Activated CD4-positive, alpha-beta T cell treated with anti-CD3 and anti-CD28 coated beads, Interleukin-2, amount 50 U/mL, for 48 hours (primary cell): ENCODE measurements at places on chromosomes 6 and 20.

DNA sequence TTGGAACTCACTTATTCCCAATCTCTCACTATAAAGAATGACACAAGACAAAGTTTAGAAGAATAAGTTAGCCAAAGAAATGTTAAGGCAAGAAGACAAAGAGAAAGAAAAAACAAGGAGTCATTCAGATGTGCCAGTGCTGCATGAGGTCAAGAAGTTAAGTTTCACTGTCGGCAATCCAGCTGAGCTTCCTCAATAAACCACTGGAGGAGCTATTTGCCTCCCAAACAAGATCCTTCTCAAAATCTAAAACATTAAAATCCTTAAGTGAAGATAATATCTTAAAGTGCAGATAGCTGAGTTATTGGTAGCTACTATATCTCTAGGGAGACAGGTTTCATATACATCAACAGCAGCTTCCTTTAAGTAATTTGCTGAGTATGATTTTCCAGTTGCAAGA, 512.3 kb downstream of the HDGFL1 start:
- DNase-seq, result no peak

DNA sequence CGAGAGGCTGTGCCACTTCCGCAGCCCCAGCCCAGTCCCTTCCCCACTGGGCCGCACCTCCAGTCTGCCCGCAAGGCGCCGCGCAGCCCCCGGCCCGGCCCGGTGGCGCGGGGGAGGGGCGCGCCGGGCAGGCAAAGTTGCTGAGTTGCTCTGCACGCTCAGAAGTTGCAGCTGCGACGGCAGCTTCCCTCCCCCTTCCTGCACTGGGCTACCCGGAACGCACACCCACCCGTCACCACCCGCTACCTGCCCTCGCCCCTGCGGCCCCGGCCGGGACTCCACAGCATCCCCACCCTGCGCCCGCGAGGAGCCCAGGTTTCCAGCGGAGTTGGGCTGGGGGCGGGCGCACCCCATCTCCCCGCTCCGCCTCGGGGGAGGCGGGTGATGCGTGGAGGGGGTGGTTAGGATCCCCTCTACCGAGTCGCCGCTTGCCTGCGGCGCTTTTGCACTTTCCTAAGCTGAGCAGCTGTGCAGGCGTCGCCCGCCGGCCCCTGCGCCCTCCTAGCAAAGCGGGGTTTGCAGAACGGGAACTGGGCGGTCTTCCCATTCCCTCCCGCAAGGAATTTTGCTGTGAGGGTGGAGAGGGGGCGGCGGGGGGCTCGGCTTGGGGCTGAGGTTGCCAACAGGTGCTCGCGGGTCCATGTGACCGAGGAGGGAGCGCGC, 55.9 kb upstream of the RREB1 start:
- DNase-seq, result peak; percentile 45

- no peak for DNase-seq
These were observed 230.1 kb upstream of the MOCS1 start for GRCh38 chr6:40164345-40164755.

- no peak for DNase-seq
These were observed 8.0 kb downstream of the RIPK1 start for GRCh38 chr6:3076320-3076719.

DNA sequence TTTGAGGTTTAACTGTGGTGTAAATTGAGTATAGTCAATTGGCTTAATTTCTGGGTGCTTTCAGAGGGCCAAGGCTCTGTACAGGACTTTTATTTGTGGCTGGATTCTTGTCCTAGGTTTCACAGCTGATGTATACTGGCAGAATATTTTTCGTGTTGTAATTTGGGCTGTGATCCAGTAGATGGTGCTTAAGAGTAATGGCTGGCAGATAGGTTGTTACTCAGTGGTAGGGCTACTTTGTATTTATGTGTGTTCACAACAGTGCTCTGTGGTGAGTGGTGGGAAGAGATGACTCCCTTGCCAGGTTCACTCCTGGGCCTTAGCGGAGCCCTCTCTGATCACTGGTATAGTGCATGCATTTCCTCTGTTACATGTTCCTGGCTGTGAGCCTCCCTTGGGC, 34.5 kb upstream of the FERMT1 start:
- DNase-seq, result no peak

- DNase-seq, result peak; percentile 18
These were observed 26.6 kb downstream of the NSFL1C start for GRCh38 chr20:1440024-1440423.

- peak; percentile 92 for DNase-seq
These were observed 31.3 kb upstream of the HFE start for GRCh38 chr6:26055719-26056582.

- DNase-seq, result no peak
These were observed 3.6 kb upstream of the PGBD1 start for GRCh38 chr6:28277746-28278145.

- DNase-seq, result no peak
These were observed 70.2 kb downstream of the GPR6 start for GRCh38 chr6:110048221-110048875.

- no peak for DNase-seq
These were observed 89.0 kb downstream of the SLX4IP start for GRCh38 chr20:10524034-10524476.

DNA sequence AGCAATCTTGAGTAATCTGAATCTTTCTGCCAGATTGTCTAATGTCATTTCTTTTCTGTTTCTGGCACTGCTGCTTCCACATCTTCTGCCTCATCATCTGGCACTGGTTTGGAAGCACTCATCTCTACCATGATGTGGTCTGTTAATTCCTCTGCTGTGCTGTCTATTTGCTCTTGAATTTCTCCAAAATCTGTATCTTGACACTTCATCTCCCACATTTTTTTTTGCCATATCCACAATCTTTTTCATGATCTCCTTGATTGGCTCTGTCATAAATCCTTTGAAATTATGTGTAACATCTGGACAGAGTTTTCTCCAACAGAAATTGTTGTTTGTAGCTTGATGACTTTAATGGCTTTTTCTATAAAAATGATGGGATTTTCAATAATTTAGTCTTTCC, 417.8 kb upstream of the MANEA start:
- no peak for DNase-seq

- DNase-seq, result no peak
These were observed 180.5 kb downstream of the PDE7B start for GRCh38 chr6:136031982-136032381.

GRCh38 chr6:29702519-29703103, 20.6 kb upstream of the HLA-F start:
- peak; percentile 87 for DNase-seq

GRCh38 chr20:53445932-53446331, 147.7 kb downstream of the ZNF217 start:
- no peak for DNase-seq

- DNase-seq, result peak; percentile 21
These were observed 280.6 kb downstream of the SLC35F1 start for GRCh38 chr6:118187568-118188164.

GRCh38 chr6:82057846-82058554, 189.5 kb downstream of the IBTK start:
- no peak for DNase-seq

GRCh38 chr20:32819992-32820697, 391 bp downstream of the MAPRE1 start:
- peak; percentile 89 for DNase-seq

DNA sequence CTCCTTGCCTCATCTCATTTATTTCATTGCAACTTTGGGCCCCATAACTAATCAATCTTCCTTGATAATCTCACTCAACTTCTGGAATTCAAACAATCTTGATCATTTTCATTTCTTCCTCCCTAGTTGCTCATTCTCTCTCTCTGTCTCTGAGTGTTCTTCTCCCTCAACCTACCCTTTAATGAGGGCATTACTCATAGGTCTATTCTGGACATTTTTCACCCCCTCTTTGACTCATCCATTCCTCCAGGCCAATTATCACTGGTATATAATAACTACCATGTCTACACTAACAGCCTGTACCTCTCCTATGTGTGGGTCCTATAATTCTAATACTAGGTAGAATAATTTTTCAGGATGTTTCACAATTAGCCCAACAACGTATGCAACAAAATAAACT, 78.8 kb downstream of the COL21A1 start:
- DNase-seq, result no peak

- DNase-seq, result no peak
These were observed 631 bp upstream of the PGBD1 start for GRCh38 chr6:28280595-28281287.

DNA sequence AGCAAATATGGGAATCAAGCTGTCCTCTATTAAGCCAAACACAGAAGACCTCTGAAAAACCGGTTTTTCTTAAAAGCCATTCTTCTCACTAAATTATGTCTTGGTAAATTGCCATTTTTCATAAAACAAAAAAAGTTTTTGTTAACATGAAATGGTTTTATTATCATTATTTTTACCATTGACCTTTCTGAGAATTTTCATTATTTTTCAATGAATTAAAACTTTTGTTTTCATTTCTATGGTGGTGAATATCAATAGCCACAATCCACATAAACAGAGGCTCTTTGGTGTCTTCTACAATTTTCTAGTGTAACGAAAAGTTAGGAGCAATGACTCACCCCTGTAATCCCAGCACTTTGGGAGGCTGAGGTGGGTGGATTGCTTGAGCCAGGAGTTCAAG, 2.1 kb downstream of the SF3B5 start:
- DNase-seq, result no peak

DNA sequence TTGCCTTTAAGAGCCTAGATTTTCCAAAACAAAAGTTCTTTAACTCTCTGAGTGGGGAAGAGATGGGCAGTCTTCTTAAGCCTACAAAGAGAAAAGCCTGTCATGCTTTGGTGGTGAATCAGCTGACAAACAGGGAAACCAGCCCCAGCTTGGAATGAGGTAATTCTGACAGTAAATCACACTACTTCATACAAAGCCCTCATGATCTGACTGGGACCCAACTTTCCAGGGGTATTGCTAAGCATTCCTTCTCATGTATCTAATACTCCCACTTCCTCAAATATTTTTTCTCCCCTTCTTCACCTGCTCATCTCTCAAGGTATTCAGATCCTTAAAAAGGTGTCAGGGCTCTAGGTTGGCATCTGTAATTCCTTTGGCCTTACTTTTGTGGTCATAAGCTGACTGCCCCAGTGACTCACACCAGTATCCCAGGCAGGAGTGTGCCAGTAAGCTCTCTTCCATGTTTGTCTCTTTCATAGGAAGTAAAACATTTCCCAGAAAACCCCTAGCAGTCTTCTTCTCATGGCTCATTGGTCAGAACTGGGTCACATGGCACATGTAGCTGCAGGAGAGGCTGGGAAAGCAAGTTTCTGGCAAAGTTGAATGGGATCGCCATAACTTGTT, 15.0 kb upstream of the TBC1D22B start:
- DNase-seq, result no peak

DNA sequence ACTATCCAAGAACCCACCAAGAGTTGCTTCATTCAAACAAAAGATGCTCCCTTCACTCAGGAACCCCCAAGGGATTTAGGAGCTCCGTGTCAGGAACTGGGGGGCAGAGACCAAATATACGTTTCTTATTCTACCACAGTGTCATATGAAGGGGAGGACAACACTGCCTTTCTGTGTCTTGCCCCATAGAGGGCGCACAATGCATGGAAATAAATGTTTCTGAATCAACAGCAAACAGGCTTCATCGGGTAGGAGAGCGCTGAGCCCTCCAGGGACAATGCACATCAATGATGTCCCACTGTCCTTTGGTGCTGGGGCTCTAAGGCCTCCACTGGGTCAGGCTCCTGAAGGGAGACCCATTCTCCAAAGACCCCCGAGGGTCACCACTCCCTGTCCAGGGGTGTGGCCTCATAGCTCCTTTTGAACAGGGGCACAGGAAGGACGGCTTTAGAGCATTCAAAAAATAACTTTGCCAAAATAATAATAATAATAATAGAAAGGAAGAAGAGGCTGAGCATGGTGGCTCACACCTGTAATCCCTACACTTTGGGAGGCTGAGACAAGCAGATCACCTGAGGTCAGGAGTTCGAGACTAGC, 31.1 kb downstream of the PLG start:
- peak; percentile 31 for DNase-seq

GRCh38 chr6:167858842-167859664, 32.3 kb downstream of the AFDN start:
- DNase-seq, result no peak

GRCh38 chr6:38789256-38789655, 74.1 kb downstream of the DNAH8 start:
- DNase-seq, result no peak

- no peak for DNase-seq
These were observed 628.1 kb upstream of the CITED2 start for GRCh38 chr6:140002396-140003022.

DNA sequence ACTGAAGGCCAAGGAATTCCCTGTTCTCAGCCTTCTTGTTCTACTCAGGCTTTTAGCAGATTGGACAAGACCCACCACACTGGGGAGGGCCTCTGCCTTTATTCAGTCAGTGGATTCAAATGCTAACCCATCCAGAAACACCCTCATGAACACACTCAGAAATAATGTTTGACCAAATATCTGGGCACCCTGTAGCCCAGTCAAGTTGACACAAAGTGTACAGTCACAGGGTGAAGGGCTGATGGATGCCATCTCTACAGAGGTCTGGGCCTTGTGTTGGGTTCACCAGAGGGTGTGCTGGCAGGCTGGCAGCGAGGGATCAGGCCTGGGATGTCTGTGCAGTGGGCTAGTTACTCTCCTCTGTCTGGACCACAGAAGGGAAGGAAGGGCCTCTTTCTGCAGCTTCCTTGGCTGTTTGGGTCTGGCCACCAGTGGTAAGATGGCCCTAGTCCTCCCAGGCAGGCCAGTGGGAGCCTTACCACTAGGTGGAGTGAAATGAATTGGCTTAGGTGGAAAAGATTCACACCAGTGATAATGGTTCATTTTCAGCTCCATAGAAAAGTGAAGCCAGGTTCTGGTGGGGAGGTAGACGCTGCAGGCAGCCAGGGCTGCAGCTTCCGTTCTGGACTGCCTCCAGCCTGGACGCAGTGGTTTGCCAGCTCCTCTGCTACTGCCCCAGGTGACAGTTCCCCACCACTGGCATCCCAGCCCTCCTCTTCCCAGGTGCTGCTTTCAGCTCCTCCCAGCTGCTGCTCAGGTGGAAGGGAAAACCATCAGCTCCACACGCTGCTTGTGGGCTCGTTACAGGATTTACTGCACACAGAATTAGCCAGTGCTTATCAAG, 9.2 kb downstream of the TUBB2A start:
- DNase-seq, result no peak

- DNase-seq, result no peak
These were observed 150.4 kb downstream of the RNGTT start for GRCh38 chr6:88813045-88813444.

DNA sequence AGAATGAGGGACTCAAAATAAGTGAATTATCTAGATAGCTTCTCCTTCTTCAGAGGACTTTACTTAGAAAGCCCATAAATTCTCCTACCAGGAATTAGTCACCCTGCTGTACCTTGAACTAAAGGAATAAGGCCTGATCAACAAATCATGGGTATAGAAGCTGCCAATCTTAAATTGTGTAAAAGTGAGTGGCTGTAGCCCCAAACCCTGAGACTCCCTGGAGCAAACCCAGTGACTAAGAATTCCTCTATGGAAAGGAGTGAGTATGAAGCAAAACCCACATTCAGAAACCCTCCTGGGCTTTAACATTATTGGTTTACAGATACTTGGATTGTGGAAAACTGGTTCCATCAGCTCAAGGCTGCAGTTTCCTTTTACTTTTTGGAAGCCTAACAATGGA, 285.8 kb upstream of the TBX18 start:
- no peak for DNase-seq

- no peak for DNase-seq
These were observed 835.8 kb downstream of the GRIK2 start for GRCh38 chr6:102229271-102229670.

GRCh38 chr6:14640631-14641030, 523.1 kb downstream of the CD83 start:
- DNase-seq, result no peak

GRCh38 chr6:105489216-105489530, 86.3 kb upstream of the PREP start:
- no peak for DNase-seq
